SK-N-SH treated with all-trans-retinoic acid at 6 μM for 48 hours (cell line): ENCODE measurements at places on chromosomes 3 and 15.

DNA sequence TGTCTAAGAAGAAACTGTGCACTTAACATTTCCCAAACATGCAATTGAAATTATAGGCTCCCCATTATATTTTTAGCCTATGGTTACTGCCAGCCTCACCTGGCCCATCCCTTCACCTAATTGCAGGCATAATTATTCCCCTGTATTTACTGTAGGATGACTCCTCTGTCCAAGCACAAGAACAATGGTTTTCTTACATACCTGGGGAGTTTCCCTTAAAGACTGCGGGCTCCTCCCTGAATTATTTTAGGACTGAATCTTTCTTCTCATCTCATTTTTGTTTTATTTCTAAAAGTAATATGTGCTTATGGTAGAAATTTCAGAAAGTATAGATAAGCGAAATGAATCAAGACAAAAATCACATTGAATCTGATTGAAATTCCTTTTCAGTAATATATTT is 11.4 kb downstream of the TM4SF1 start:
- ATAC-seq = no peak

GRCh38 chr3:64650715-64651114 is 37.1 kb downstream of the ADAMTS9 start:
- ATAC-seq = peak; percentile 66

DNA sequence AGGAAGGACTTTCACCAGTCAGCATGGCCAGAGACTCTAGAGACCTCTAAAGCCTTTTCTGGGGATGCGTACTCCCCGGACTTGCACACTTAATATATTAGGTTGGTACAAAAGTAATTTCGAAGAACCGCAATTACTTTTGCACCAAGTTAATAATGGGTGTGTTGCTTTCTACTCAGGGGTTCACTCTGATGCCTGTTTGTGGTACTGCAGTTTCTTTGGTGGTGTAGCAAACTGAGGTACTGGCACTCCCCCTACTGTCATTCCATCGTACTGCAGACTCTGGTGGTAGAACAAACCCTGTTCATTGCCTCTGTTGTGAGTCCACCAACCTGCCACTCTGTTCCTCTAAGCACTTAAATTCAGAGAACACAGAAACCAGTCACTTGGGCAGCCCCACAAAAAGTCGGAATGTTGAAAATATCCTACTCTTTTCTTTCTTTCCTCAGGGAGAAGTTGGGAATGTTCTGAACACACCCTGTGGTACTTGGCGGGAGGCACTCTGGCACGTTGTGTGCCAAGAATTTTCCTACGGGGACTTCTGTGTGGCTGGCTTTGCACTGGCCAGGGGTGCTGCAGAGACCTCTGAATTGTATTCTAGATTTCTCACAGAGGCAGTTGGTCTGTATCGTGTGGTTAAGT is 46.3 kb downstream of the GABRG3 start:
- ATAC-seq = peak; percentile 74; the same call in 2 of the 3 replicates

DNA sequence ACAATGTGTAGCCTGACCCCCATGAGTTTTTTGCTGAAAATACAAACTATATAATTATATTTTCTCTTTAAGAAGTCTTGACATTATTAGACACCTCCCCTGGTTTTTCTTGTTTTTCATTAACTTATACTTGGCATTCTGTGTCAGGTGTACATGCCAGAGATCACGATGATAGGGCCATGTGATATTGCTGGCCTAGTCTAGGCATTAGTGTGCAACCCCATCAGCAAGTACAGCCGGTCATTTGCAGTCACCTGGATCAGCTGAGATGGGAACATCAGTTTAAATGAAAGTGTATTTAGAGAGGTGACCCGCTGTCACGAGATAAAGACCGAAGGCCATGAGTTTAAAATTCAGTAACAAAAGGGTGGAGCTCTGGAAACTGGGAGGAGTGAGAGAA is 12.6 kb upstream of the SPPL2A start:
- no peak for ATAC-seq

- no peak for ATAC-seq
Observed at GRCh38 chr3:154100556-154100955, 20.6 kb upstream of the ARHGEF26 start.

DNA sequence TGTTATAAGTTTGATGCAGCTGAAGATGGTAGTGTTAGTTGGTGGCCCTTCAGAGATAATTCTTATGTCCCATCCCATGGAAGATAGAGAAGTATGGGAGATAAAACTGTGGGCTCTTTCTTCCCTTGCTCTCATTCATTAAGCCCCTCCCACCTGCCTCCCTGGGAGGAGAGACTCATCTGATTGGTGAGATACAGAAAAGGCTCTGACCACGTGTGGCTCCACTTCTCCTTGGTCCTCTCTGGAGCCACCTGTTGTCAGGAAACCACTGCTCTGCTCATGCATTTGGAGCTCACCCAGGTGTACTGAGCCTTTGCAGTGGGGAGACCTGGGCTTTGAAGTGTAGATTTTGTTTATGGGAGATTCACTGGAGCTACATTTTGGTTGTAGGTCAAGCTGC is 293.2 kb upstream of the RASGRP1 start:
- no peak for ATAC-seq

- ATAC-seq = no peak
Observed at GRCh38 chr3:11603628-11604027, 40.1 kb downstream of the VGLL4 start.

- ATAC-seq = no peak
Observed at GRCh38 chr15:70851889-70852288, 2.1 kb downstream of the LARP6 start.

DNA sequence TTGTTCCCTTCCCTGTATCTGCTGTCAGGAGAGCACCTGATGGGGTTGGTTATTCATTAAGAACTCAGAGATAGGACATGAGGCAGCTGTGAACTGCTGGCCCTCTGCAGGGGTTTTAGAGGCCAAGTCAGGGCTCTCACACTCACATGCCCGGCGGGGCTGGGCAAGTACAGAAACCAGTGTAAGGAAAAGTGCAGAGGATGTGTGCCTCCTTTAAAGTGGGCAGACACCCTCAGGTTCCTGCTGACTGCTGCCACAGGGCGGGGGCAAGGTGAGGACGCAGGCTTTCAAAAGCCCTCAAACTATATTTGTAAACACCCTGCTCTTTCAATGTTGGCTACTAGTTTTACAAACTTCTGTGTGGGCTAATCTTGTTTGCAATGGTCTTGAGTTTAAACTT is 22.4 kb downstream of the CXCR6 start:
- ATAC-seq = no peak

DNA sequence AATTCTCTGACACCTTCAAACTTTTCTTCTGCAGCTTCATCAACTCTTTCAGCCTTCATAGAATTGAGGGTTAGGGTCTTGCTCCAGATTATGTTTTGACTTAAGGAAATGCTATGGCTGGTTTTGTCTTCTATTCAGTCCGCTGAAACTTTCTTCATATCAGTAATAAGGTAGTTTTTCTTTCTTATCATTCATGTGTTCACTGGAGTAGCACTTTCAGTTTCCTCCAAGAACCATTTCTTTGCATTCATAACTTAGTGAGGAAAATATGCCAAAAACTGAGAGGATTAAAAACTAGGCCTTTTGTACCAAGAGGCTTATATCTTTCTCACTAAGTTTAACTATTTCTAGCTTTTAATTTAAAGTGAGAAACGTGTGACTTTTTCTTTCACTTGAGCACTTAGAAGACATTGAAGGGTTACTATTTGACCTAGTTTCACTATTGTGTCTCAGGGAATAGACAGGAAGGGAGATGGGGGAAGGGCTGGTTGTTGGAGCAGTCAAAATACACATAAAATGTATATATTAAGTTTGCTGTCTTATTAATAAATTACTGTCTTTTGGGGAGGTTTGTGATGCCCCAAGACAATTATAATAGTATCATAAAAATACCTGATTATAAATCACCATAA is 1110.1 kb downstream of the TBL1XR1 start:
- no peak for ATAC-seq

DNA sequence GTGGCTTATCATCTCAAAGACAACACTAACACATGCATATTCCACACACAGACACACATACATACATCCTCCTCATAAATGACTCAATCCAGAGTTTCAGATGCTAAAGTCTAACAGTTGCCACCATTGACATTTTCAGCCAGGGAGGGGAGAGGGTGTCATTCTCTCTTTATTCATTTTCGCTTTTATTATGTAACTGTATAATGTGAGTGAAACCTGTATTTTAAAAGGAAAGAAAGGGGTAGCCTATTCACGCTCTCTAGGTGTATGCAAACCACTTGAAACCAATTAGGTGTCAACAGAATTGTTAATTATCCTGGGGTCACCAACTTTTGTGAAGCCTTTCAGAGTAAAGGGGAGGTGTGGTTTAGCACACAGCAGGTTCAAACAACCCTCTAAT is 1282.9 kb downstream of the ROBO2 start:
- ATAC-seq = no peak

DNA sequence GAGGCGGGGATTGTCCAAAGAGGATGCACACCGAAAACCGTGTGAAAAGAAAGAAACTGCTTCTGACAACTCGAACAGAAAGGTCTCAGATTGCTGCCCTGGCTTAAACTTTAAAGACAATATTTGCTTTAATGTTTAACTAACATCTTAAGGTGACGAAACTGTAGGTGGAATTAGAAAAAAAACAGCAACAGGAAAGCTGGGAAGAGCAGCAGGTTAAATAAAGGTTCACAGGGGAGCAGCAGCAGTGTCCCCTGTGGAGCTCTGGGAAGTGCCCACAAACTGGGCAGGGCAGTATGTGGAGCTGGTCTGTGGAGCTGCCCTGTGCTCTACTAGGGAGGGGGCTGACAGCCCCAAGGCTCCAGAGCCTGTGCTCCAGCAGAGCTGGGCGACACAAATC is 25.4 kb downstream of the RUVBL1 start:
- no peak for ATAC-seq

DNA sequence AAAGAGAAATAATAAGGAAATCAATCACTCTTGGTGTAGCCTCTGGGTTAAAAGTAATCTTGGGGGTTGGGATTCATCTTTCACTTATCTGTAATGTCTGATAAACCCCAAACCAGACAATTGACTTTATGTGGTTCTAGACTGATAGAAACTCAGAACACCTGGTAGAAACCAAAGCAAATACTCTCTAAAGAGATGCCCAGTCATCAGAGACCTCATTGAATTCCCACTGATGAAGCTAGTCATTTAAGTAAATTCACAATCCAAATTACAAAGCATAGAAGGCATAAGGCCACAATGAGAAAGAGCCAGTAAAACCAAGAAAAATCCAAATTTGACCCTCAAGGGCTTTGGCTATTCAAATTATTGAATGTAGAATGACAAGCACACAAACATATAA is 250.6 kb downstream of the MBNL1 start:
- ATAC-seq = no peak

- ATAC-seq = no peak
Observed at GRCh38 chr15:27638958-27639357, 460.2 kb downstream of the OCA2 start.

DNA sequence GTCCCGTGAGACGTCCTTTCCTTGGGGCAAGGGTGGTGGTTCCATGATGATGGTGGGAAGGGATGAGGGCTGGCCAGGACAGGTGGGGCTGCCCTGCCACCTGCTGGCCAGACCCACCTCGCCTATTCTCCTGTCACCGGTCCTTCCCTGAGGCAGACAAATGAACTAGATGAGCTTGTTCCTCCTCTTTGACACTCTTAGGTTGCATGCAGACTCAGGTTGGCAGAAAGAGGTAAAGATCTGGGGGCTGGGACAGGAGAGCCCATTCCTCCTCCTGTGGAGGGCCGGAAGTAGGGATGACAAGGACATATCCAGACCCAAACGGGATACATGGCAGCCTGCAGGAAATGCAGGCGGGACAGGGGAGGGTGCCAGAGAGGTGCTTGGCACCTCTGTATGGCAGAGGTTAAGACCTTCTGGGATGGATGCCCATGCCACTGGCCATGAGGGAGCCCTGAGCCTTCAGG is 38.6 kb downstream of the ACSBG1 start:
- peak; percentile 92 for ATAC-seq

- no peak for ATAC-seq
Observed at GRCh38 chr15:29632671-29633406, 189.4 kb downstream of the TJP1 start.

GRCh38 chr15:43534897-43535296 is 17.5 kb downstream of the MAP1A start:
- no peak for ATAC-seq

- no peak for ATAC-seq
Observed at GRCh38 chr15:60643555-60643954, 164.6 kb upstream of the ICE2 start.

- ATAC-seq = peak; percentile 73
Observed at GRCh38 chr3:65785065-65785645, 253.6 kb downstream of the MAGI1 start.

- ATAC-seq = no peak
Observed at GRCh38 chr3:192578729-192579128, 148.6 kb downstream of the FGF12 start.

GRCh38 chr3:192433704-192434103 is 293.6 kb downstream of the FGF12 start:
- no peak for ATAC-seq

DNA sequence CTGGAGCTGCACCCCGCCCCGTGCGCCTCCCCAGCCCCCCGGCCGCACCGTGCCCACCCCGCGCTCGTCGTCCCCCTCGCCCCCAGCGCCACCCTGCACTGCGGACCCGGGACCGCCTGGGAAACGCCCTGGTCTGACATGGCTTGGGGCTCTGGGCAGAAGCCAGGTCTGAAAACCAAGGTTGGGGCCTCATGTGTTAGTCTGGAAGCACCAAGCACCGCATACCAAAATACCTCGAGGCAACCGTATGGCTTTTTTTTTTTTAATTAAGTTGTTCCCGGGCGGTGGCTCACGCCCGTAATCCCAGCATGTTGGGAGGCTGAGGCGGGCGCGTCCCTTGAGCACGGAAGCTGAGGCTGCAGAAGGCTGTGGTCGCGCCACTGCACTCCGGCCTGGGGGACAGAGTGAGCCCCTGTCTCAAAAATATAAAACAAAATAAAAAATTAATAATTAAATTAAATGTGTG is 91.5 kb upstream of the CHD2 start:
- ATAC-seq = peak; percentile 15

DNA sequence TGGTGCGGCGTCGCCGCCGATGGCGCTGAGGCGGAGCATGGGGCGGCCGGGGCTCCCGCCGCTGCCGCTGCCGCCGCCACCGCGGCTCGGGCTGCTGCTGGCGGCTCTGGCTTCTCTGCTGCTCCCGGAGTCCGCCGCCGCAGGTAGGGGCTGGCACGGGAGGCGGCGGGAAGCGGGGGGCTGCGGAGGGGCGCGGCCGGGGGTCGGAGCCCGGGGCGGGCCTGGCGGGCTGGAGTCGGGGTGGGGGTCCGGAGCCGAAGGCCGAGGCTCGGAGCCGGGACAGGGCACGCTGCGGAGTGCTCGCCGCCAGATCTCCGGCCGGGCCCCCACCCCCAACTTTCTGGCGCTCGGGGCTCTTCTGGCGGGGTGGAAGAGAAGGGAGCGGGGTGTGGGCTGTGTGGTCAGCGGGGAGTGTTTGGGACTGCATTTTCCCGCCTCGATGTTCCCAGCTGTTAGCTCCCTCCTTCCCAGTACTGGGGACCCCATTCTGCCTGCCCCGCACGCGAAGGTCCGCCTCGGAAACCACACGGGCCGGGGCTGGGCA is 299 bp downstream of the TYRO3 start:
- ATAC-seq = no peak; the same call in 2 of the 3 replicates

DNA sequence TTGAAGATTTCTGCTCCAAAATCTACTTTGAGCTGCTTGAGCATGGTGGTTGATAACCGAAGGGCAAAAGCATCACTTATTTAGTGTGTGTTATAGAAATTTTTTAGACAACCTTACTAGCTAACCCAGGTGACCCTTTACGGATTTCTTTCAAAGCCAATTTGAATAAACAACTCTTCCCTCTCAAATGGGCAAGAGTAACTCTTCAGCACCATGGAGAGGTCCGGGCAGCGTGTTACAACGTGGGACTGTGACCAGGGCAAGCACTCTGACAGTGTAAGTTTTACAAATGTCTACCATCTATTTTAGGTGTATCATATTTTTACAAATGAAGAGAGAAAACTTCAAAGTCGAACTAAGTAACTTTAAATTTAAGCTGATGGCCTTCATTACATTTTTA is 471.8 kb downstream of the MFSD1 start:
- ATAC-seq = 0 out of 3 replicates have a peak, but pooled peaks have one; percentile 43
